AML-193 (cell line): ENCODE measurements at places on chromosomes 7 and 10.

DNA sequence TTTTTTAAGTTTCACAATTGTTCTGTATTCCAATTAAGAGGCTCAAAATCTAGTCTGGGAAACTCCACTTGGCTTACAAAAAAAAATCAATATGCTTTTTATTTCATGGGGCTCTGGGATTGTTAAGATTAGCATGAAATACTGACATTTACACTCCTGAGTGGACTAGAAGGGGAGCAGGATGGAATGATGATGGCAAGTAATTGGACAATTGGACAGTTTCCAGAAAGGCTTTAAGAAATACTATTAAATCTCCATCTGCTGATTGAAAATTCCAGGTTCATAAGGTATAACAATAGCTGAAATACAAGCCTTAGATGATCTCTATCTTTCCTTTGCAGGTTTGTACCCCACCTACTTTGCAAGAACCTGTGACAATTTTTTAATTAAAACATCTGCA lies 184.4 kb downstream of the LRRTM3 start:
- DNase-seq, result no peak

GRCh38 chr10:121442086-121442935 lies 155.9 kb downstream of the FGFR2 start:
- no peak for DNase-seq

DNA sequence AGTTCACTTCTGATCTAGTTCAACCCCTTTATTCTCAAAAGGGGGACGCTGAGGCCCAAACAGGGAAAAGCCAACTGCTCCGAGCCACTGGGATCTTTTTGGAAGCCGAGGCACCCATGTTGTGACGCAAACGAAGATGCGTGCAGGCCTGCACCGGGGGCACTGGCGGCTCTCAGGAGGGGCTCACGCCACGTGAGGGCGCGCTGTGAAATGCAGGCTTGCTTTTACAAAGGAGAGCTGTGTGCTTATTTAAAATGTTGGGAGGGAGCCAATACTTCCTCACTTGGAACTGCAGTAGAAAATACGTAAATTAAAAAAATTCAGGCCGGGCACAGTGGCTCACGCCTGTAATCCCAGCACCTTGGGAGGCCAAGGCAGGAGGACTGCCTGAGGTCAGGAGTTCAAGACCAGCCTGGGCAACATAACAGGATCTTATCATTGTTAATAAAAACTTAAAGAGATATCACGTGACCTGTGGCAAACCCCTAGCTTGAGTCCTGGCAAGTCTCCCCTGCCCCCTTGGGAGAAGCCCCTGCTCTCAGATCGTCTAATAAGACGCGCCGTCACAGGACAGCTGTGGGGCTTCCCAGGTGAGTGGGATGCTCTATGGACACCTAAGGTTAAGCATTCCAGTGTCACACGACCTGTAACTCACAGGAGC lies 16.3 kb downstream of the BRI3 start:
- DNase-seq, result no peak

GRCh38 chr7:37769291-37769690 lies 79.1 kb upstream of the NME8 start:
- no peak for DNase-seq

DNA sequence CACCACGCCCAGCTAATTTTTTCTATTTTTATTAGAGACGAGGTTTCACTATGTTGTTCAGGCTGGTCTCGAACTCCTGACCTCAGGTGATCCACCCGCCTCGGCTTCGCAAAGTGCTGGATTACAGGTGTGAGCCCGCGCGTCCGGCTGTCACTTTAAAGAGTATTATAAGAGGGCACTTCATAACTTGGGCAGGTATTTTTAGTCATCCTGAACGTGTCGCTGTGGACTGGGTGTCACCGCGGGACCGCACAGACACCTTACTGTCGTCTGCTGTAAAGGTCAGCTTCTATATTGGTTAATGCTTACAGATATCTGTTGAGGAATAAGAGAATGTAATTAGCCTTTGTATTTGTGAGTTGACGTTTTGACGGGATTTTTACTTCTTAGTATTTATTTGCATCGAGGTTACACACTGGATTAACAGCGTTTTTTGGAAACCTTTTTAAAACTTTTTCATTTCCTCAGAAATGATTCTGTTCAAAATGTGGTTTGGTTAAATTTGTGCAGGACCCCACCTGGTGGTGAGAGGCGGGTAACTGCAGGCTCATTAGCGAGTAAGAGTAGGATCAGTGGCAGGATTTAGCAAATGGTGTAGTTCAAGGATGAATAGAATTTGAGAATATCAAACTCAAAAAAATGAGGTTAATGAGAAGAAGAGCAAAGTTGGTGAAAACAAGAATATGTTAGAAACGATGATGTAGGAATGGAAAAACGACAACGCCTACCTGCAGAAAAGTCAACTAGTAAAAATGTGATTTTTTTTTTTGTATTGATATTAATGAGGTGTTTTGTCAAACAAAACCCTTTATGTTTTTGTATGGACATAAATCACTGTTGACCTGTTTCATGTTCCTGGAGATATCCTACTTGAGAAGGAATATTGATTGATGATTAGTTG lies 3.2 kb downstream of the DNAJB6 start:
- DNase-seq, result peak; percentile 68

DNA sequence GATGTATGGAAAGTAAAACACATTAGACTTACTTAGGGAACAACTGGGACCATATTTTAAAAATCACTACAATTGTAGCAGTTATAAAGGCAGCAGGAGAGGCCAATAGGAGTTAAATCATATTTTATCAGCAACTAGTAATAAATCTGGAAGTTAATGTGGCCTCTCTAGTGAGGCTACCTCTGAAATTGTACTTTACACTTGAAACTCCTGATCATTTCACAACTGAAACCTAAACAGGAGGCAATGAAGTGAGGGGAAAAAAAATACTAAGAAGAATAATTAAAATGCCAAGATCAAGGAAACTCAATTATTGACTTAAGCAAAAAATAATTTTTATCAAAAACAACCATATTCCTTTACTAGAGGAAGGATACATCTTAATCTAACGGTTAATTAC lies 265.6 kb upstream of the HGF start:
- no peak for DNase-seq

DNA sequence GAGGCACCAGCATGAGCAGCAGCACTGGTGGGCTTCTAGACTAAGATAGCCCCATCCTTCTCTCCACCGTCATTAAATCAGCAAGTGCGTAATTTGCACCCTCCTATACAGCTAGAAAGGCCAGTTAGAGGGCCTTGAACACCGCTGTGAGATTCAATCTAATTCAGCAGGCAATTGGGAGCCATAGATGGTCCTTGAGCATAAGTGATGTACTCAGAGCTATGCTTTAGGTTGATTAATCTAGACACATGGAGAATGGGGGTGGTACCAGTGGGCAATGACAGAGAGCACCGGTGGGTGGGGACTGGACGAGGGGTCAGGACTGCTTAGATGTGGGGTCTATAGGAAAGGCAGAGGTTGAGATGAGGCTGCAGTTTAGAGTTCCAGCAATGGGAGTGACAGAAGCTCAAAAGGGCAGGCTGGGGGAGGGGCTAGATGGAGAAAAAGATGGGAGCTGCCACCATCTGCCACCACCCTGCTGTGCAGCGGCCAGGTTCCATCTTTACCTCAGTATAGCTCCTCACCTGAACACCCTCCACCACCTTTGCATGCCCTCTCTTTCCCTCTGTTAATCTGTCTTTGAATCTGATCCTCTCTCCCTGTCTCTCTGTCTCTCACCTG lies 87.3 kb downstream of the C10orf105 start:
- DNase-seq, result no peak

GRCh38 chr10:20976891-20977290 lies 79.8 kb upstream of the NEBL start:
- no peak for DNase-seq

- DNase-seq, result no peak
Measured at GRCh38 chr10:11754620-11755019, 12.4 kb downstream of the ECHDC3 start.

DNA sequence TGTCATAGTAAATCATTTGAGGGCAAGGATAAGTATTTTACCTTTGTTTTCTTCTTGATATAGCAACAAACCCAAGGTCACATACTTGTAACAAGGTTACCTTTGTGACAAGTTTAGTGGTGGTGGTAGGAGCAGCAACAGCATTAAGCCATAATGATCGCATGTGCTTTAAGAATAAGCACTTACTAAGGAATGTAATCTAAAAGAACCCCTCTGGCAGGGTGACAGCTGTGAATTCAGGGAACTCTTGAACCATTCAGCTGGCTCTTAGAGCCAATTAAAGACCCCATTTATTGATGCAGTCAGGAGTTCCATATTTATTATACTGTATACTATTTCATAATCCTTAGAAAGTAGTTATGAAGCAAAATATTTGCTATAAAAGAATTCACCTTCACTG lies 370.8 kb downstream of the EXOC4 start:
- no peak for DNase-seq

GRCh38 chr10:97888641-97889262 lies 39.1 kb downstream of the GOLGA7B start:
- DNase-seq, result no peak

- DNase-seq, result no peak
Measured at GRCh38 chr7:74138334-74138867, 35.8 kb upstream of the EIF4H start.

DNA sequence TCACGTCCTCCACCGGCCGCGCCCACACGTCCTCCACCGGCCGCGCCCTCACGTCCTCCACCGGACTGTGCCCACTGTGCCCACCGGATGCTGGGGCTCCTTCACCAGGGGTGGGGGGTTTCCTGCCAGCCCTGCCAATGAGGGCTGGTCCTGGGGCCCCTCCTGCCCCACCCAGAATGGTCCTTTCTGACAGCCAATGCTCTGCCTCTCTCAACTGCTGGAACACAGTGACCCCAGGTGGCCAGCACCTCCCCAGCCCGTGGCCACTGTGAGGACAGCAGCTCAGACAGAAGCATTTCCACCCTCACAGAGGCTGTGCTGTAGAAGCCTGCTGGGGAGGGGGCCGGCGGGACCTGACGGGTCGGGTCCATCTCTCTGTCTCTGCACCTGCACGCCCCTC lies 90.1 kb upstream of the DNAAF5 start:
- DNase-seq, result no peak

DNA sequence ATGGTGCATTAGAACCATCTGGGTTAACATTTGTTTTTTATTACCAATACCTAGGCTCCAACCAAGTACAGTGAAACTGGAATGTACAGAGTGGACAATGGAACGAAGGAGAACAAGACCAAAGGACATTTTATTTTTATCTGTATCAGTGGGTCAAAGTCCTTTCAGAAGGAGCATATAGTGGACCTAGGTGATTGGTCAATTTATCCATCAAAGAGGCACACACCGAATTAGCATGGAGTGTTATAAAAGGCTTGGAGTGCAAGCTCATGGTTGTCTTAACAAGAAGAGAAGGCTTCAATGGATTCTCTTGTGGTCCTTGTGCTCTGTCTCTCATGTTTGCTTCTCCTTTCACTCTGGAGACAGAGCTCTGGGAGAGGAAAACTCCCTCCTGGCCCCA lies at the start of gene CYP2C9:
TSS of gene CYP2C9 (plus strand) at position 276 of the 400 bp plus-strand sequence. CDS start at position 301, 25 bp downstream.
- DNase-seq, result no peak

DNA sequence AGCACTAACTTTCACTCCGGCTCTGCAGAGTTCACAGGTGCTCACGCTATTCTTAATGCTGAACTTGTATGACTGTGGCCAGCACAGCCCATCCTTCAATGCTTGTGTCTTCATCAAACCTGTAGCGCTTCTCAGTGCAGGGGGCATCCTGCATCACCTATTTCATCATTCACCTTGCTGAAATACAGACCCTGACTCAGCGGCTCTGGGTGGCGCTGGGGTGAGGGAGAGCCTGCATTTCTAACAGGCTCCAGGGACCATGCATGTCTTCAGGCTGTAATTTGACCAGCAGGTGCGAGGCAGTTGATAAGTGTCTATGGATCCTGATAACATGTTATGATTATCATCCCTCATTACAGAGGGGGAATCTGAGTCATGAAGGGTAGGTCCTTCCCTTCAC lies 89.3 kb downstream of the VOPP1 start:
- DNase-seq, result no peak

- no peak for DNase-seq
Measured at GRCh38 chr7:26490640-26491624, 199.3 kb downstream of the SNX10 start.

GRCh38 chr7:22235134-22235533 lies 121.8 kb downstream of the RAPGEF5 start:
- DNase-seq, result no peak

GRCh38 chr7:130867581-130868136 lies 133.7 kb upstream of the KLF14 start:
- DNase-seq, result no peak

- DNase-seq, result no peak
Measured at GRCh38 chr10:46325021-46325420, 38.2 kb downstream of the ANTXRL start.

DNA sequence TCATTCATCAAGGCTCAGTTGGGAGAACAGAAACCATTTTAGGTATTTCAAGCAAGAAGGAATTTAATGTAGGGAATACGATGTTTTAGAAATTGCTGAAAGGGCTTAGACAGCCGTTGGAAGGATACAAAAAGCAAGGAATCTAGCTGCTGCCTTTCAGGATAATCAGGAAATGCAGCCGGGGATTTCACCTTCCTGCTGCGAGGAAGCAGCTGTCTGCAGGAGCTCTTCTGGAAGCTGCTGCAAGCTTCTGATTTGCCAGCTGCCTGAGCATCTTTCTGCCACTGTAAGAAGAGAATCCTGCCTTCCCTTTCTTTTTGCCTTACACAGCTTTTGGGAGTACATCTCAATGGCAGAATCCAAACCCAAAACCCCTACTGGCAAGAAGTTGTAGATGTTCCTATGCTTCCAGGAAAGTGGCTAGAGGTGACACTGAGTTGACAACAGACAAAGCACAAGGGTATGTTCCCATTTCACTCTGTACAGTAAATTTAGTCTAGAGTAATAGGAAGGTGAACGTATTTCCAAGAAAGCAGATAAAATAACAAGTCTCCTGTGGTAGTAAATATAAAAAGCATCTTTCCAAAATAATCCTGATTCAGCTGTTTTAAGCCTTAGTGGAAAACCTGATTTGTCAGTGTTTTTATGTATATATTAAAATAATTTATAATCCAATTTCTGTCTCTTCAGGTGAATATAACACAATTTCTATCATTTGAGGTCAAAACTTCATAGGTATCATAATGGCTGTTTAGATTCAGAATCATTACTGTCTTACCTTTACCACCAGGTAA lies 148.4 kb upstream of the LRGUK start:
- no peak for DNase-seq

- no peak for DNase-seq
Measured at GRCh38 chr10:29896053-29896452, 163.3 kb downstream of the JCAD start.

- DNase-seq, result no peak
Measured at GRCh38 chr7:55472928-55473725, 99.2 kb downstream of the VOPP1 start.
